Small intestine (tissue), 16 donors: ENCODE measurements at places on chromosomes 3 and 15. TPM values are rescaled to one million over a fixed set of nuclear protein-coding genes. Genes with fewer than 3 reads are reported as not detected.

Gene NTRK3
- 3.6 TPM for polyA plus RNA-seq

Gene SUSD5
- polyA plus RNA-seq: 0.27 TPM

Gene RARB
- 0.27 TPM for polyA plus RNA-seq

- no peaks in the 10 kb centered on the region for H3K27me3 ChIP-seq
- no peak for DNase-seq
- no peaks in the 10 kb centered on the region for H3K36me3 ChIP-seq
- no peak overlapping the region for H3K27ac ChIP-seq
- H3K4me1 ChIP-seq: no peaks in the 10 kb centered on the region
Observed at GRCh38 chr3:111965484-111965883, 13.3 kb upstream of the ABHD10 start.

GRCh38 chr3:67635257-67635656 lies 19.2 kb downstream of the SUCLG2 start:
- H3K27ac ChIP-seq: no peak overlapping the region
- H3K36me3 ChIP-seq: no peaks in the 10 kb centered on the region
- no peaks in the 10 kb centered on the region for H3K27me3 ChIP-seq
- DNase-seq: no peak
- no peaks in the 10 kb centered on the region for H3K4me1 ChIP-seq

- H3K36me3 ChIP-seq: peaks cover 24% of the 10 kb centered on the region
- DNase-seq: no peak
- H3K4me1 ChIP-seq: no peaks in the 10 kb centered on the region
- no peak overlapping the region for H3K27ac ChIP-seq
- no peak overlapping the region for H3K4me3 ChIP-seq
Observed at GRCh38 chr3:183968666-183969245, 48.9 kb downstream of the ABCC5 start.
